ENCODE measurements at places on chromosomes 4 and X.

DNA sequence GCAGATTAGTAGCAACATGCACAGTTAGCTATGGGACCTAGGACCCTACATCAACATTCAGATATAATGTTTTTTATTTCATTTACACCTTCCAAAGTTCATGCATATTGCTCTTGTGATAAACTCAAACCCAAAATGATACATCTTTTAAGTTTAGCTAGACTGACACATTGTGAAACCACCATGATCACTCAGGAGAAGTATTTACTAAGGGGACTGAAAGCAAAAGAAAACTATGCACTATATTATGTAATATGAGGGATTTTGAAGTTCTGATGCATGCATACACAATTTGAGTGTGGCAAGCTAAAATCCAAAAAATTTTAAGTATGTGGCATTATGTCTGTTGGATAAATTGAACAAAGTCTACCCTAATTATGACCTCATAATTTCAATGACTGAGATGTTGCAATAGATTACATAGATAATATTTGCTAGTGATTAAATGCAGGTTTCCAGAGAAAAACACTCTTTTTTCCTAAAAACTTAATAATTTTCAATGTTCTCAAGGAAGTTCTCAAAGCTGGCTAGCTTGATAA, 914.8 kb upstream of the GRIA3 start:
- no peak for DNase-seq

DNA sequence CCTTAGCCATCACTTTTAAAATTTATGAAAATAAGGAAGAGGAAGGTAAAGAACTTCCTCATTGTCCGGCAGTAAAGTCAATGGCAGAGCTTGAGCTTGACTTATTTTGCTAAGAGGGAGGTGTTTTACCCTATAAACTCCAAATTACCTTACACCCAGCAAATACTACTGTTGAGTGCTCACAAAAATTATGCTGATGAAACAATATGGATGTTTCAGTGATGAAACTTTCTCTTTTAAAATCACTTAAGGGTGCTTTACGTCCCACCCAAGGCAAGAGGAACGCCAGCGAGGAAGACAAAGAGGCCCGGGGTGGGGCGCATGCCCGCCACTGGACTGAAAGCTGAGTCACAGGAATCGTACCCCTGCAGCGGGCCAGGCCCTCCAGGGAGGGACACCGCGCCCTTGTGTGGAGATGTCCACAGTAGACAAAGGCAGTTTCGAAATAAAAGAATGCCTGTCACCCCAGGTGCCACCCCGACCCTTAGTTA, 560 bp upstream of the TMSB4X start:
- DNase-seq, result no peak

- no peak for DNase-seq
Observed at GRCh38 chrX:39582091-39582490, 515.7 kb downstream of the BCOR start.

- no peak for DNase-seq
Observed at GRCh38 chrX:36214924-36215323, 295.4 kb downstream of the CFAP47 start.

- DNase-seq, result no peak
Observed at GRCh38 chr4:42428036-42428435, 30.7 kb downstream of the SHISA3 start.

GRCh38 chr4:183260491-183261151, 59.5 kb downstream of the CLDN22 start:
- DNase-seq, result no peak

GRCh38 chr4:38150766-38151165, 190.6 kb downstream of the PTTG2 start:
- DNase-seq, result no peak

GRCh38 chr4:133921280-133922195, 280.1 kb downstream of the PABPC4L start:
- DNase-seq, result no peak

DNA sequence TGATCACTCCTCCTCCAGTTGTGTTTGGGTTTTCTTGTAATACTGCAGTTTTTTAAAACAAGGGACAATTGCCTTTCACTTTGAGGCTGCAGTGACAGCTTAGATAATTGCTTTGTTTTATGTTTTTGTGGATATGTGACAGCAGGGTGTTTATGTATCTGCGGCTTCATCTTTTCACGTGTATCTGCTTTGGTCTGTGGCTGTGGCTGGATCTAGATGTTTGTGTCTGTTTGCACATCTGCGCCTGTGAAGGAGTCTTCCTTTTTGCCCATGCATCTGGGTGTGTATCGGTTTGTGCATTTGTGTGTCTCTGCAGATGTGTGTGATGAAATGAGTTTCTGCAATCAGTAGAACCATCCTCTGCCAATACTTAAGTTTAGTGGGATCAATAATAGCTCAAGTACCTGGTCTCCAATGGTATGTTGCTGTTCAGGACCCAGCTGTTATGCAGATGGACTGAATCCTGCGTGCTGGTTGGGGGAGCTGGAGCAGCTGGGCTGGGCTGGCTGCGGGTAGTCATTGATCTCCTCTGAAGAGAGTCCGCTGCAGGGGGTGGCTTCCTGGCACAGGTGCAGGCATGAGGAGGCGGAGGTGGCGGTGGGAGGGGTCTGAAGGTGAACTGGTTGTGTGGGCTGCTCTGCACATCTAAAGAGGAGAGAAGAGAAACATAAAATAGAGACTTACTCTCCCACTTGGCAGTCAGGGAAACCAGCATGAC, 390.3 kb downstream of the SH2D1A start:
- no peak for DNase-seq

GRCh38 chrX:153455571-153455970, 9.7 kb upstream of the TREX2 start:
- no peak for DNase-seq

GRCh38 chrX:119013164-119013563, 38.7 kb downstream of the LONRF3 start:
- no peak for DNase-seq

- DNase-seq, result no peak
Observed at GRCh38 chr4:83387476-83388312, 53.0 kb upstream of the HPSE start.

DNA sequence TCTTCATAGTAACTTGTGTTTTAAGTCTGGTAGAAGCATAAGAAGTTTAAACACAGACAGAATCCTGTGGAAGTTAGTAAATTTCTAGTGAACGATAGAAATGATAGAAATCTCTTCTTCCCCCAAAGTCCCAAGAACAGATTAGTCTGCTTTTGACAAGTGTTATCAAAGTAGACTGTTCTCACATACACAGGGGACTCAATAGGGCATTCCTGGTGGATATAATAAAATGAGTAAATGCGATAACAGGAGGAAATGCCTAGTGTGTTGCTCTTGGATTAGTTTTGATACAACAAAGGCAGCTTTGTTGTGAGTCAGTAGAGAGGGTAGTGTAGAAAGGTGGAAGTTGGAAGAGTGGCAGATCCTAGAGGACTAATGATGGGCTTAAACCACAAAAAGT, 43.5 kb downstream of the CLCN3 start:
- DNase-seq, result no peak

- peak; percentile 1 for DNase-seq
Observed at GRCh38 chr4:24980064-24980690, 50.6 kb downstream of the LGI2 start.

DNA sequence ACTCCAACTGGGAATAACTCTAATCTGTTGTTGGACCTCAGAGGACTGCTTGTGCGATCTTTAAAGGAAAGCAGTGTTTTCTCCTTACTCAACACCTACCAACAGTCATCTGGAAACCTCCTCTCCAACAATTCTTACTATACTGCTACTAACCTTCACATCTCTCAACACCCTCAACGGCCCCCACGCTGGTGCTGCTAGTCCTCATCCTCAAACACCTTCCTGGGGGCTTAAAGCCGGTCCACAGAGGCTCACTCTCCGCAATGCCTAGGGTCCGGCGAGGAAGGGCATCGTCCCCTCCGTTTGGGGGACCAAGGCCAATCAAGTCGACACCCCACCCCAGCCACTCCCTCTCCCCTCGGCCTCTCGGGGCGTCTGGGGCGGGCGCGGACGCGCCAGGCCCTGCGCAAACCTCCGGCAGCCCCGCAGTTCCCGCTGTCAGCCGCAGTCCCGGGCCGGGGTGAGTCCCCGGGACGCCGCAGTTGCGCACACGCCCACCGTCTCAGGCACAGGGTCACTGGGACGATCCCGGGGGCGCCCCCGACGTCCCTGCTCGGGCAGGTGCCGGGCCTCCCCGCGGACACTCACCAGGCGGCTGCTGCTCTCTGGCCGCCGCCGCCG, 418 bp downstream of the TAB3 start:
- no peak for DNase-seq
